ENCODE measurements at places on chromosomes 2 and 18. TPM values are rescaled to one million over a fixed set of nuclear protein-coding genes. Genes with fewer than 3 reads are reported as not detected.

GAD1 gene
- 6.5 TPM for total RNA-seq

TEX44 gene
- not detected for total RNA-seq

DNA sequence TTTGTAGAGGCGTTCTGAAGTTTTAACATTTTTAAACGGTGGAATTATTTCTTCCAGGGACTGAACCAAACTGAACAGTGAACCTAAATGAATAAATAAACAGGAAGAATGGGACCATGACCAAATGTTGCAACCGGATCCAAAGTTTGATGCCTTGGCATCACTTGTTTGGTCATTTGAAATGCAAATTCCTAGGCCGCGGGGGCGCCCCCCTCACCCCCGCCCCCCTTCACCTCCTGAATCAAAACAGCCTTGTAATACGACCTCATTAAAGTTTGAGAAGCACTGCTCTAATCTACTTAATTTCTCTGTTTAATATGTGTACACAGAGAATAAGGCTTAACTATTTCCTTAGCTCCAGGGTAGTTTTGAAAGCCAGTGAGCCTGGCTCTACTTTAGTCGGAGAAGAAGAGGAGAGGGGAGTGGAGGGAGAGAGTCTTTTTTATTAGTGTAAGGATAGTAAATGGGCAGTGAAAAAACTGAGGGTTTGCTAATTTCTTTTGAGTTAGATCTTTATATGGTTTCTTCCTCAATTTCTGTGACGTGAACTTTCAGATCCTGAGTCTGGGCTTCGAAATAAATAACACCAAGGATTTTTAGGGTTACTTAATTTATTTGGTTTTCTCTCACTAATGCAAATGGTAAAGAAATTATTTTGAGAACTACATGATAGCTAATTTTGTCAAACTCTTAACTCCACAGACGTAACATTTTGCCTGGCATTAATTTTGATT lies 5.7 kb downstream of the C2orf80 start:
- H3K27me3 ChIP-seq = peaks cover 7% of the 10 kb centered on the region
- no peak for DNase-seq
- H3K27ac ChIP-seq = no peak overlapping the region
- H3K4me3 ChIP-seq = no peak overlapping the region
- H3K36me3 ChIP-seq = no peaks in the 10 kb centered on the region

DNA sequence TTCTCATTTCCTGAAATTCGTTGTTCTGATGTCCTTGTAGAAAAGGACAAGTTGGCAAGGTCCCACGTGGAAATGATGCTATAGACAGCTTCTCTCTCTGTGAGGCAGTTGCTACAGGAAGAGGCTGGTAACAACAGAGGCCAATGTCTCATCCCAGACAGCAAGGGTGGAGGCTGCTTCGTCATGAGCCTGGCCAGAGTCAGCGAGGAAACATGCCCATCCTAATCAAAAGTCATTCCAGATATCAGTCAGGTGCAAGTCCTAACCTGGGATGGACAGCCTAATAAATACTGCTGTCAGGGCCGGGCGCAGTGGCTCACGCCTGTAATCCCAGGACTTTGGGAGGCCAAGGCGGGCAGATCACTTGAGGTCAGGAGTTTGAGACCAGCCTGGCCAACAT lies 6.4 kb upstream of the SMAD7 start:
- DNase-seq = no peak
- no peaks in the 10 kb centered on the region for H3K27me3 ChIP-seq
- no peaks in the 10 kb centered on the region for H3K36me3 ChIP-seq
- no peak overlapping the region for H3K27ac ChIP-seq
- peaks cover 25% of the 10 kb centered on the region for H3K4me1 ChIP-seq

DNA sequence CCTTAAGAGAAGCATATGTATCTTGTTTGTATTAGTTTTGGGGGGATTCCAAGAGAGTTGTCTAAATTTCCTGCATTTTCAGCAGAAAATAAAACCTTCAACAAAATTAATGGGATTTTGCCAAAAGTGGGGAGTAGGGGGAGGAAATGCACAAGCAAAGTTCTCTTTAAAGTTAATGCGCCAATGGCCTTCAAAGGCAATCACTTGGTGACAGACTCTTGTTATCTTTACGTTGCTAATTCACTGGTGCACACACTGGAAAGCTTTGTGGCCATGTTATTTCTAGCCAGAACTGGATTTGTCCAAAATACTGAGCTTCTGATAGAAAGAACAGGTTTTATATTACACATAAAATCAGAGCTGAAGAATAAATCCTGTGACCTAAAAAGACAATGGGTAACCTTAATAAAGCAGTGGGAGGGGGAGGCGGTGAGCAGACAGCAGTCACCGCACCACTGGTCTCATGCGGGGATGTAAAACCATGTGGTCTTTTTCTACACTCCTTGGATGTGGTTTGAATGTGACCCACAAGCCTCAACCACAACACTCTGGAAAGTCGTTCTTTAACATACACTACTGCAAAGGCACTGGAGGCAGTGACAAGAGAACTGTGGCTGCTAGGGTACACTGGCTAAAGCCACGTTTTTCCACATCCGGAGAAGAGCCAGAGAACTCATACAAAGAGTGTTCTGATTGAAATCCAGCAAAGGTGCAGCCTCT lies 176.9 kb upstream of the SMAD7 start:
- no peaks in the 10 kb centered on the region for H3K27me3 ChIP-seq
- no peak for DNase-seq
- H3K27ac ChIP-seq = no peak overlapping the region
- no peaks in the 10 kb centered on the region for H3K36me3 ChIP-seq
